ENCODE measurements at places on chromosomes 3 and 15.

GRCh38 chr3:88044411-88044810 is 14.4 kb downstream of the CGGBP1 start:
- DNase-seq: no peak

GRCh38 chr3:81760215-81760614 is 1.2 kb downstream of the GBE1 start:
- DNase-seq: no peak

DNA sequence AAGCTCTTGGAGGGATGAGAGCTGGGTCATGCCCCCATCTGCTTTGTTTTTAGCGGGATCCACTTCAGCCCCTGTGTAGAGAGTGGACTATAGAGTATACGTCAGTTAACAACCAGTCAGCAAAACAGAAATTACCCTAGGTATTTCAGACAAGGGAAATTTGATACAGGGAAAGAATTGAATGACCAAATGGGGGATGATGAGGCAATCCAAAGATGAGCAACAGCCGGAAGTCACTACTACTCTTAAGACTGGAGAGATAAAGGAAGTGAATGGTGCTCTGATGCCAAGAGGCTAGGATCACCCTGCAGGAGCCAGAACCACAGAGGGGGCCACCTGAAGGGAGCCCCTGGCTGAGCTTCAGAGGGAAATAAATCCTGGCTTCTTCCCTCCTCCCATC is 1.7 kb upstream of the GPR62 start:
- DNase-seq: no peak

DNA sequence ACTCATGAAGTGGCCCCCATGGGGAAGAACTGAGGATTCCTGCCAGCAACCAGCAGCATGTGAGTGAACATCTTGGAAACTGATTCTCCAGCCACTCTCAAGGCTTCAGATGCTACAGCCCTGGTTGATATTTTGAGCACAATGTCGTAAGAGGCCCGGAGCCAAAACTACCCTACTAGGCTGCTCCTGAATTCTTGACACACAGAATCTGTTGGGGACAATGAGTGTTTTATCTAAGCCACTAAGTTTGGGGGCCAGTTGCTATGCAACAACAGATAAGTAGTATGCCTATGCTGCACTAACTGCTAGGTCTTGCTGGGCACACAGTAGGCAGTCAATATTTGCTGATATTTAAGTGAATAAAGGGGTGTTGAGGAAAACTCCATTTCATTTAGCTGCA is 89.9 kb upstream of the CHL1 start:
- DNase-seq: peak; percentile 38

GRCh38 chr3:38022301-38022700 is 7.1 kb downstream of the PLCD1 start:
- DNase-seq: no peak

- no peak for DNase-seq
Observed at GRCh38 chr15:82898961-82899360, 53.6 kb downstream of the HOMER2 start.

- no peak for DNase-seq
Observed at GRCh38 chr3:48623851-48624547, 2.4 kb upstream of the TMEM89 start.

DNA sequence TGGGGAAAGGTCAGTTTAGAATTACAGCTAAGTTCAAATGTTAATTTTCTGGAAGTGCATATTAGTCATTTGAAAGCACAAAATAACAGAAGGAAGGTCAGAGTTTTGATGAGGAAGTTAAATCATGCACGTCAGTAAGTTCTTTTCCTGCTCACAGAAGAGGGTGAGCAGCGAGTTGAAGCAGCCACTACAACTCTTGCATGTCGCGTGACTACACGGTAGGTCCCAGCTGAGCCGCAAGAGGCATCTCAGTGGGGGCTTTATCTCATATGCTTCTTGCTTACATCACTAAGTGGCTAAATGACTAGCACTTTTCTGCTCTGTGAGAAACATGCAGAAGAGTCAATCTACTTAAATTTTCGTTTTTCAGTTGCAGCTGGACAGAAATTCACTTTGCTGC is 21.3 kb upstream of the SEC62 start:
- no peak for DNase-seq

- DNase-seq: no peak
Observed at GRCh38 chr3:190531406-190531805, 17.5 kb downstream of the IL1RAP start.

DNA sequence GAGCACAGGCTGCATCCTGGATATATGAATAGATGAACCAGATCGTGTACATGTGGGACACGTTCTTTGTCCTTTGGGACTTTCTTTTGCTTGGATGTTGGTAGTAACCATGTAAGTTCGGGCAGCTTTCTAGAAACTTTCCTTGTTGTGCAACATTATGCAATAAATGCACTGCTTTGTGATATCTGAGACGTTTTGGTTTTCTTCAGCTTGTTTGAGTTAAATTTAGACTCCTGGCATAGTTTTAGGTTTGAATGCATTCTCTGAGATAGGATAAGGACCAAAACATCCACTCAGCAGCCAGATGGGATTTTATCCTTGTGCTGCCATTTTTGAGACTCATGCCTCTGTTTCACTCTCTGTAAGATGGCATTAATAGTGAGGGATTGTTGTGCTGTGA is 158.9 kb downstream of the IGF1R start:
- DNase-seq: no peak

GRCh38 chr3:164612751-164613150 is 465.5 kb downstream of the SI start:
- DNase-seq: no peak

DNA sequence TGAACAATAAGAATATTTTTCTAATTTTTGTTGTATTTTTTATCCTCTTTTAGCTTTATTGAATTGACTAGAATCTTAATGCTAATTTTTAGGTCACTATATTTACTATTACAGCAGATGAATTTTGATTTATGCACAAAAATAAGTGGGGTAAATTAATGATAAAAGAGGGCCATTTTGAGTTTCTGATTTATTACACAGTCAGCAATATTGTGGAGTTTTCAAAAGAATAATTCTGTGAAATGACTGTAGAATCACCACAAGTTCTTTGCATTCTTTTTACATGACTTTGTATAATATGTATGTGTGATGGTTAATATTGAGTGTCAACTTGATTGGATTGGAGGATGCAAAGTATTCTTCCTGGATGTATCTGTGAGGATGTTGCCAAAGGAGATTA is 812.4 kb upstream of the DPPA4 start:
- no peak for DNase-seq

DNA sequence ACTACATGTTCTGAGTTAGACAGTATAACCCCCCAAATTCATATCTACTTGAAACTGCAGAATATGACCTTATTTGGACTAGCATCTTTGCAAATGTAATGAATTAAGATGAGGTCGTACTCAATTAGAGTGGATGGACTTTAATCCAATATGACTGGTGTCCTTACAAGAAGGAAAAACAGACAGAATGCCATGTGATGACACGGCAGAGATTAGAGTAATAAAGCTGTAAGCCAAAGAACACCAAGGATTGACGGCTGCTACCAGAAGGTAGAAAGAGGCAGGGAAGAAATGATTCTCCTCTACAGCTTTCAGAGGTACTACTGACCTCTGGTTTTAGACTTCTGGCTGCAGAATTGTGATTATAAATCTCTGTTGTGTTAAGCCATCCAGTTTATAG is 30.3 kb downstream of the GALK2 start:
- no peak for DNase-seq

- no peak for DNase-seq
Observed at GRCh38 chr3:123329636-123330340, 119.1 kb downstream of the ADCY5 start.

GRCh38 chr15:99477791-99478471 is 87.9 kb upstream of the MEF2A start:
- DNase-seq: no peak

DNA sequence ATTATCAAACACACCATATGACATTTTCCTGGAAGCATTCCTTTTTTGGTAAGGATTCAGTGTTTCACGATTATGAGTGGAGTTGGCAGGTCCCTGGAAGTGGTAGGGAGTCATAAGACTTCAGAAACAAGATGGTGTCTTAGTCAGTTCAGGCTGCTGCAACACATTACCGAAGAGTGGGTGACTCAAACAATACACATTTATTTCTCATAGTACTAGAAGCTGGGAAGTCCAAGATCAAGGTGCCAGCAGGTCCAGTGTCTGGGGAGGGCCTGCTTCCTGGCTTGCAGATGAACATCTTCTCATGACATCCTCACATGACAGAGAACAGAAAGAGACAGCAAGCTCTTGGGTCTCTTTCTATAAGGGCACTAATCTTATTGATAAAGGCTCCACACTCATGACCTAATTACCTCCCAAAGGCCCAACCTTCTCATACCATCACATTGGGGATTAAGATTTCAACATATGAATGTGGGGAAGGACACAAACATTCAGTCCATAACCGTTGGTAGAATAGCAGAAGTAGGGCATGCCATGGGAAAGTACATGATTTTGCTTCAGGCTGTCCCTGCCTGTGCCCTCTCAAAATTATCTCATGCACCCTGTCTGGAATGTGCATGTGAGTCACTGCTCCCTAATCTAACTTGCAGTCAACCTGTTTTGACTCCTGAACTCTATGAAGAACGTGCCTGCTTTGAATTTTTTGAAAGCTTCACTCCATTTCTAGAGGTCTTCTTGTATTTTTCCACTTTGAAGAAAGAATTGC is 72.5 kb downstream of the GTPBP8 start:
- no peak for DNase-seq

- no peak for DNase-seq
Observed at GRCh38 chr3:36635731-36636130, 128.6 kb downstream of the DCLK3 start.

DNA sequence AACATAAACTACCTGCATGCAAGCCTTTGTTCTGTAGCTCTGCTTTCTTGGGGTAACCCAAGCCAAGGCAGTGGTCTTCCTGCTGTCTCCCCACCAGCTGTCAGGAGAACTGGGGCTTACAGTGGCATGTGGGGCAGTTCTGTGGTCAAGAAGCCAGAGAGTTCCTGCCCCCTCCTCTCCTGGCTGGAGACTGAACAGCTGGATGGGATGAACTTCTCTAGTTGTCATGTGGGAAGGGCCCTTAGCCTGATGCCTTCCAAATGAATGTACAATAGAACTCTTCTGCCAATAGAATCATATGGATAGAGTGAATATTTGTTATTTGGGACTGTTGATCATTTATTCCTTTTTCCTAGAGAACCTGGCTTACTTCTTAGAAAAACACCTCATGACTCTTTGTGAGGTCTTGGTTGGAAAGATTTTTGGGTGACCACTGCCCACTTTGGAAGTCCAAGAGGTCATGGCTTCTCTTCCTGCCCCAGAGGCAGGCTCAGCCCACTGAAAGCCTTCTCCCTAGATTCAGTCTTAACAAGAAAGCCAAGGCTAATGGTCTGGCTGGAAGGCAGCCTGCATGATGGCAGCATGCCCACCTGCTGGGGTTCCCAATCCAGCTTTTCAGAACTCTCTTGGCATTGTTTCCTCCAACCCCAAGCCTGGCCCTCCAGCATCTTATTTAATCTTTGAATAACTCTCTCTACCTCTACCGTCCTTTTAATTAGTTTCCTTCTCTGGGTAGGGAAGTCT is 462.9 kb upstream of the PROK2 start:
- DNase-seq: no peak

GRCh38 chr15:90114451-90114901 is 12.2 kb upstream of the IDH2 start:
- no peak for DNase-seq

DNA sequence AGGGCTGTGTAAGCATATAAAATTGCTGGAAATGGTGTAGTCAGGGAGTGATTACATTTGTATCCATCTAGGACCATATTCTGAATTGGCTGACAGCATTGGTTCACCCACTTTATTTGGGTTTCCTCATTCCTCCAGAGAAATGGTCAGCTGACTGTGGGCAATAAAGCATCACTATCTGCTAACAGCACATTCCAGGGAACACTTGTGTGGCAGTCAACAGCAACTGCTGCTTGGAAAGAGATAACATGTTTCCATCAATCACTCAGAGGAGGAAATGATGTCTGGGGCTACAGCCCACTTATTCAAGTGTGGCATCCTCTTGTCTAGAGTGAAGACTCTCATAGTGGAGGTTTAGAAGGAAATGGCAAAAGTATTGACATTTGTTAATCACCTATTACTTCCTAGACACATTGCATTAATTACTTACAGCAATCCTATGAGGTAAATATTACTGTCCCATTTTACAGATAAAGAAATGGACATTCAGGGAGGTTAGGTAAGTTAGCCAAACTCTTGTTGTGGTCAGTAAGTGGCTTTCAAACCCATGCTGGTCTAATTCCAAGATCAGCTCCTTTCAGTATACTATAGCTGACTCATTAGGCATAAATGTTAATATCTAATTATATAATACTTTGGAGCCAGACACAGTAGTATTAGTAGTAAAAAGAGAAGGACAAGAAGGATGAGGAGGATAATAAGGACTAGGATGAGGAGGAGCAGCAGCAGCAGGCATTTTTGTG is 247.8 kb downstream of the ALCAM start:
- no peak for DNase-seq

DNA sequence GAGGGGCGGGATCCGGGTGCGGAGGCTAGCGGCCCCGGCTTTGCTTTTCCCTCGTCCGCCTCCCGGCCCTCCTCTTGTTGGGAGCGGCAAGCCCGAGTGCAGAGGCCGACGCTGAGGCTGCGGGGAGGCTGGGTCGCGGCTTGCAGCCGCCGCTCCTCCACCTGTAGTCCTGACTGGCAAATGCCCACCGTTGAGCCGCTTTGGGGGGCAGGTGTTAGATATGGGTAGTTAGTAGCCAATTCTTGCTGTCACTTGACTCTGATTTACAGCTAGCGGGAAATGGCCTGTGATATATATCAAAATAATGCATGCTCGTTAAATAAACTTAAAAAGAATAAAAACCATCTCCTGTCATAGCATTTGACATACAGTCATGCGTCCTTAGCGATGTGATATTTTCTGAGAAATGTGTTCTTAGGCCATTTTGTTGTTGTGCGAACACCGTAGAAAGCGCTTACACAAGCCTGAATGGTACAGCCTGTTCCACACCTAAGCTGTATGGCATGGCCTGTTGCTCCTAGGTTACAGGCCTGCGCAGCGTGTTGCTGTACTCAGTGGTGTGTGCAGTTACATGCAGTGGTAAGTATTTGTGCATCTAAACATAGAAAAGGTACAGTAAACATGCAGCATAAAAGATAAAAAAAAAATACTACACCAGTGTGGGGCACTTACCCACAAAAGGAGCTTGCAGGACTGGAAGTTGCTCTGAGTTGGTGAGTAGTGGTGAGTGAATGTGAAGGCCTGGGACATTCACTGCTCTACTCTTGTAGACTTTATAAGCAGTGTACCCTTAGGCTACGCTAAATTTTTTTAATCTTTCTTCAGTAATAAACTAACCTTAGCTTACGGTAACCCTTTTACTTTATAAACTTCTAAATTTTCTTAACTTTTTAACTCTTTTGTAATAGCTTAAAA is 873 bp downstream of the CAPN7 start:
- DNase-seq: no peak

DNA sequence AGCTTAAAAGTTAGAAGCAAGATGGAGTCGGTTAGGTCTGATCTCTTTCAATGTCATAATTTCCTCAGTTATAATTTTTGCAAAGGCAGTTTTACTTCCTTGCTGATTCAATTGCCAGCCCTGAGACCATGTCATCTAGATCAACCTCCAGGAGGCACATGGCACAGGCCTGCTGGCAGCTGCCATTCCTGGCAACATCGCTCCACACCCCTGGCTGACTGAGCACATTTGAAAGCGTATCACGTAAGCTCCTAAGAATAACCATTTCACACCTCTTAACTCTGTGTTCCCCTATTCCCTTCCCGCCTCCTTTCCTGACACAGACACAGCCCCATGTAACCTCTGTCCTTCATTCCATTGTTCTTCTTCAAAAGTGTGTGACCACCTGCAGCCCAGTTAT is 313.9 kb upstream of the CTNNB1 start:
- DNase-seq: no peak

- no peak for DNase-seq
Observed at GRCh38 chr3:101819649-101820206, 29.6 kb upstream of the NFKBIZ start.

- no peak for DNase-seq
Observed at GRCh38 chr3:71318458-71318827, 265.1 kb downstream of the FOXP1 start.

Data from NCI-H1930 (cell line).